ENCODE measurements at places on chromosomes 7 and 10. TPM values are rescaled to one million over a fixed set of nuclear protein-coding genes. Genes with fewer than 3 reads are reported as not detected.

LRMDA gene
- total RNA-seq, result 0.75 TPM

HTR7 gene
- 0.06 TPM for total RNA-seq

DRGX gene
- not detected for total RNA-seq

SORCS1 gene
- not detected for total RNA-seq

LFNG gene
- total RNA-seq, result 37.0 TPM

CHRM2 gene
- not detected for total RNA-seq

EBLN1 gene
- total RNA-seq, result not detected

STN1 gene
- total RNA-seq, result 28.2 TPM

TSPAN12 gene
- total RNA-seq, result 6.7 TPM

TMEM176A gene
- not detected for total RNA-seq

TAS2R4 gene
- total RNA-seq, result 0.14 TPM

SPDYE2B gene
- total RNA-seq, result not detected

TEX47 gene
- total RNA-seq, result not detected

CDH23 gene
- under 0.01 TPM for total RNA-seq

INA gene
- total RNA-seq, result 18.4 TPM

CYP2C19 gene
- total RNA-seq, result not detected

CYP3A4 gene
- not detected for total RNA-seq

VSTM4 gene
- 0.29 TPM for total RNA-seq
